Activated naive CD4-positive, alpha-beta T cell (primary cell): ENCODE measurements at places on chromosomes 1 and 21.

DNA sequence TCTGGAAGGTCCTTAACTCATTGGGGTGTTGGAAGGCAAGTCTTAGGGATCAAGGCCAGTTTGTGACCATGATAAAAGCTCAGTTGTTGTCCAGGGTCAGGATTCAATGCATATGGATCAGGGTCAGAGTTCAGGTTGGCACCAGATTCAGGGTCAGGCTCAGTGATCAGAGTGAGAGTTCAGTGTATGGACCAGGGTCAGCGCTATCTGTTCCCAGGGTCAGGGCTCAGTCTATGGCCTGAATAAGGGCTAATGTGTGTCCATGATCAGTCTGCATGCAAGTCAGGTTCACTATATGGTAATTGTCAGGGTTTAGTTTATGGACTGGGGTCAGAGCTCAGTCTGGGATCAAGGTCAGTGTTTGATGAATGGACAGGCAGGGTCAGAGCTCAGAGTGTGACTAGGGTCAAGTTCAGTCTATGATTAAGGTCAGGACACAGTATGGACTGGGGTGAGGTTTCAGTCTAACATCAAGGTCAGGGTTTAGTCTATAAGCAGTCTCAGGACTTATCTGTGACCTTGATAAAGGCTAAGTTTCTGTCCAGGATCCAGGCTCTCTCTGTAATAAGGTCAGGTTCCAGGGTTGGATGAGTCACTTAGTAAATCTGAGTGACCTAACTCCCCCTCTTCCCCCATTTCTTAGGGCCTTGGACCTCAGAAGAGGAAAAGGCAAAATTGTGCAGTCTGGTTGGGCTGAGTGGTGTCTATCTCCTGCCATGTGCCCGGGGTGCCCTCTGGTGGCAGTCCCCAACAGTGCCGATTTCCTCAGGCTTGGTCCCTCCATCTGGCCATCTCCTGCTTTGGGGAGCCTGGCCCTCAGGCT lies 23.8 kb downstream of the KNCN start:
- peak; percentile 7 for DNase-seq

DNA sequence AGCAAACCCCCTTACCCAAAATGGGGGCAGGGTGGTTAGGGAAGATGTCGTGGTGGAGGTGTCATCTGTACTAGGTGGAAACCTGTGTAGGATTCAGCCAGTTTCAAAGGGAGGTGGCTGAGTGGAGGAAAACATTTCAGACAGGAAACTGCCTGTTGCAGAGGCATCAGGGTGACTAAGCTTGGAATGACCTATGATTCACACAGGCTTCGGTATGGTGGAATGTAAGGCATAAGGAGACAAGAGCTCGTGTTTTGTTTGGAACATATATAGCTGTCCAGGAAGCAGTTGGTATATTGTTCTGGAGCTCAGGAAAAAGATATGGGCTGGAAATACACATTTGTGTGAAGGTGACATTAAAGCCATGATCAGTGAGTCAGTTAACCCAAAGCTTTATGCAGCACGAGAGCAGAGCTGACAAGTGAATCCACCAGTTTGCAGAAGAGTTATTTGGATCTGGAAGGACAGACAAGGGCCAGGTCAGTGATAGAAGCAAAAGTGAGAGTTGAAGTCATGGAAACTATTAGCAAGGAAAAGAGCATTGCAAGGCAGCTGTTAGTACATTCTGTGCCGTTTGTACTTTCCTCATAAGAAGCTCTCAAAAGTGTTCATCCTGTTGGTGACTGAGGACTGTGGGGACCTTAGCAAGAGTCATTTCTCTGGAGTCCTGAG lies 12.2 kb downstream of the UTP25 start:
- no peak for DNase-seq

DNA sequence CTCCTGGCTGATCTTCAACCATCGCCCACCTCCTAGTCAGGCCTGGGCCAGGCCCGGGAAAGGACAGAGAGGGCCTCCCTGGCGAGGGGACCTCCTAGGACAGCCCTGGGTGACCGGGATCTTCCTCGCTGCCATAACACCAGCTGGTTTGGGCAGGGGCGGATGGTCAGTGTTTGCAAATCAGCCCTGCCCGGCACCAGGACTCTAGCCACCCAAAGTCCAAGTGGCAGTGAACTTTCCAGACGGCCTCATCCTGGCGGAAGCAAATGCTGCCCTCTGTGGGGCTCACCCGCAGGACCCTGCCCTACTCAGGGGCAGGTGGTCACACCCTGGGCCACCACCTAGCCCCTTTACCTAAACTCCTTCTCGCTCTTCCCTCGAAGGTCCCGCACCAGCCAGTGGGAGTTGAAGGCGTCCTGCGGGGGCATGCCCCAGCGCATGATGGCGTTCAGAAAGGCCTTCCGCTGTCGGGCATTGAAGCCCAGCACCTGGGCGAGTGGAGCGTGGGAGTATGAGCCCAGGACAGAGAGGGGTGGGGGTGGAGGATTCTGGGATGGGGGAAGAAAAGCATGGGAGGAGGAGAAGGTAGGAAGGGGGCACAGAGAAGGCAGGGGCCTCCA lies 55.3 kb downstream of the CHD5 start:
- DNase-seq = no peak

GRCh38 chr1:36320291-36320761 lies 3.1 kb downstream of the EVA1B start:
- DNase-seq = no peak

GRCh38 chr1:145771056-145771455 lies 51.8 kb downstream of the CD160 start:
- no peak for DNase-seq

GRCh38 chr21:31358158-31358557 lies 14.1 kb upstream of the TIAM1 start:
- no peak for DNase-seq

GRCh38 chr1:57485643-57486042 lies 61.8 kb upstream of the DAB1 start:
- no peak for DNase-seq

- no peak for DNase-seq
Observed at GRCh38 chr1:68889471-68889870, 392.6 kb upstream of the DEPDC1 start.

GRCh38 chr1:169132512-169133227 lies 26.2 kb downstream of the ATP1B1 start:
- DNase-seq = no peak

DNA sequence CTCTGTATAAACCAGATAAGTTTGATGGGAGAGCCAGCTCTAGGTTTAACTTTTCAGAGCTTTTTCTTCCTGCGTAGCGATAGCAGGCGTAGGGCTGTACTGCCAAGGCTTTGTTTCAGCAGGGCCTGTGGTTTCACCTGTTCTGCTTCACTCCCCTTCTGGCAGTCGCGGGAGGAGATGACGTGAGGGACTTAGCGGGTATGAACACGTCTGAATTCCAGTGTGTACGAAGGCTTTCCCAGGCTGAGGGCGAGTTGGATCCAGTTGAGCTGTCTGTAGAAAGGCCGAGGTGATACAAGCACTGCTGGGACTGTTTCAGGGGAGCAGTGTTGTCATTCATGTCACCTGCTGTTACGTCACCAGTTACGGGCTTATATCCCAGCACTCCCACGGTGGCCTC lies 21.2 kb downstream of the PEX14 start:
- no peak for DNase-seq

GRCh38 chr1:16246961-16247360 lies 10.0 kb upstream of the CPLANE2 start:
- DNase-seq = no peak

DNA sequence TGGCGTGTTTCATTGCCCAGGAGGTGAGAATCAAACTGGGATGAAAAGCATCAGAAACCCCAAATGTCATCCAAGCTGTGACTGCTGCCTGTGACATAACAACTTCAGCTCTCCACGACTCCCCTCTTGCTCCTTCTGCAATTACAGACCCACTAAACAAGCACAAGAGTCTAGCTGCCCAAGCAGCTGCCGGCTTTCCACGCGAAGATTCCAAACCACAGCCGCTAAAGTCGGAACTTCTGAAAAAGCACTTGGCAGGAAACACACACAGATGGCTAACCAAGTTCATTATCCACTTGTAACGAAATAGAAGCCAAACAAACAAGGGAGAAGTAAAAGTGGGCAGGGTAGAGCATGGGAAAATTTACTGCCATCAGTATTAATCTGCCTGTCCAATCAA lies 198.1 kb downstream of the SLC35F3 start:
- no peak for DNase-seq

DNA sequence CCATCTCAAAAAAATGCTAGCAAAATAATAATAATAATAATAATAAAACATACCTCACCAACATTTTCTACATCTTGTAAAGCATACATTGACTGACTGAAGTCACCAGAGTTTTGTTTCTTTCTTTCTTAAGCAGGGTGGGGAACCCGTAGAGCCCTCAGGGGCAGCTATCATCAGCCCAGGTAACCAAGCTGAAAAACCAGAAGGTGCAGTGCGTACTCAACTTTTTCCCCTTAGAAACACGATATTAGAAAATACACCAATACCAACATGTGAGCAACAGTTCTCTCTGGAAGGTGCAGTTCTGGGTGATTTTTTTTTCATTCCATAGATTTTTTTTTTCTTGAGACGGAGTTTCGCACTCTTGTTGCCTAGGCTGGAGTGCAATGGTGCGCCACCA lies 54.3 kb upstream of the LGALS8 start:
- DNase-seq = no peak

DNA sequence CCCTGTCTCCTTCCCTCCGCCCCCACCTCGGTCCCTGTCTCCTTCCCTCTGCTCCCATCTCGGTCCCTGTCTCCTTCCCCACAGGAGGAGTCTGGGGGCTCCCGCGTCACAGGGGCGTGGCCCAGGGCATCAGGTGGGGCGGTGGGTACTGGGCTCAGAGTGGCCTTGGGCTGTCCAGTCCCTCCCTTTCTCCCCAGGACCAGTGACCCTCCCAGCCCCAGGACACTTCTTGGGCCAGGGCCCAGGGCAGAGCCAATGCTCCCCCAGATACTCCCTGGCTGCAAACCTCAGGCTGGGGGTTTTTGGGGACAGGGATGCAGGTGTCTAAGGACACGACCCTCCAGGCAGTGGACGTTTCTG lies 6.8 kb upstream of the RNF223 start:
- DNase-seq = no peak

GRCh38 chr1:221845650-221846371 lies 103.9 kb upstream of the DUSP10 start:
- DNase-seq = no peak

DNA sequence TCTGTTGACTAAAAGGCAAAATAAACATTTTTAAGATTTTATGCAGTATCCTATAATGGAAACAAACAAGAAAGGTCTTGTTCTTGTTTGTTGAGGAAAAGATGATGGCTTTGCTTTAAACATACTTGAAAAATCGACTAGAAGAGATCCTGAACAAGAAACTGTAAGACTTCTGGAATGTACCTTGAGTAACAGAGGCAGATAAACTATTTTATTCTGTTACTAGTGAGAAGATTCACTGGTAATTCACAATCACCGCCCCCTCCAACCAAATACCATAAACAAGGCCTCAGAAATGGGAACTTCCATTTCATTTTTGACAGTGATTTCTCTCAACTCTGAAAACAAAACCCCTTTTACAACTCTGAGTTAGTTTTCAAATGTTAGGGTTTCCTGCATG lies 18.1 kb downstream of the TSEN15 start:
- no peak for DNase-seq

DNA sequence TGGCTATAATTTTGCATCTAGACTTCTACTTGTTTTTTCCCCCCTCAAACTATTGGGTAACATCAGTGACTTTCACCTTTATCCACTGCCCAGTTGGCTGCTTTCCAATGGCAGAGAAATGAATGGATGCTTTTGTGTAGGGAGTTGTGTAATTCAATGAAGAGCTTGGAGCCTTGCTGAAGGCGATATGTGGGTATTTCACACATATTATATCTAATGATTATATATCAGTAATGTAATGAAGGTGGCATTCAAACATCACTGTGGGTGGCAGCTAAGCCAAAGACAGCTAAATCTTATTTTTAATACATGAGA lies 81.2 kb downstream of the TGFB2 start:
- DNase-seq = no peak

GRCh38 chr21:39125752-39126485 lies 57.3 kb downstream of the PSMG1 start:
- DNase-seq = no peak

GRCh38 chr1:161260376-161261260 lies 2.1 kb downstream of the PCP4L1 start:
- no peak for DNase-seq

DNA sequence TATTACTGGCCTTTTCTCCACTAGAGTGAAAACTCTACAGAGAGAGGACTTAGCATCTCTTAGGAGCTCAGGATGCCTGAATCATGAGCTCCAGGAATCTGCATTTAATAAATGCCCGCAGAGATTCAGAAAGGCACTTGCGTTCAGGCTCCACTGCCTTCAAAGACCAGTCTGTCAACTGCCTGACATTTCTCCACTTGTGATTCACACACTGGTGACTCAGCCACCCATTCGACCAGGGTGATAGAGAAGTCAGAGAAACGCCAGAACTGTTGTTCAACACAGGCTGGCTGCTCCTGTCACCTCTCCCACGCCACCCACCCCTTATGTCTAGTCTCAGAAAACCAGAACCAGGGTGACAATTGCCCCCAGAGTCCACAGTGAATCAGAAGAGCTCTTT lies 26.9 kb upstream of the LBR start:
- no peak for DNase-seq

GRCh38 chr1:202018468-202019234 lies 8.3 kb downstream of the ELF3 start:
- no peak for DNase-seq

DNA sequence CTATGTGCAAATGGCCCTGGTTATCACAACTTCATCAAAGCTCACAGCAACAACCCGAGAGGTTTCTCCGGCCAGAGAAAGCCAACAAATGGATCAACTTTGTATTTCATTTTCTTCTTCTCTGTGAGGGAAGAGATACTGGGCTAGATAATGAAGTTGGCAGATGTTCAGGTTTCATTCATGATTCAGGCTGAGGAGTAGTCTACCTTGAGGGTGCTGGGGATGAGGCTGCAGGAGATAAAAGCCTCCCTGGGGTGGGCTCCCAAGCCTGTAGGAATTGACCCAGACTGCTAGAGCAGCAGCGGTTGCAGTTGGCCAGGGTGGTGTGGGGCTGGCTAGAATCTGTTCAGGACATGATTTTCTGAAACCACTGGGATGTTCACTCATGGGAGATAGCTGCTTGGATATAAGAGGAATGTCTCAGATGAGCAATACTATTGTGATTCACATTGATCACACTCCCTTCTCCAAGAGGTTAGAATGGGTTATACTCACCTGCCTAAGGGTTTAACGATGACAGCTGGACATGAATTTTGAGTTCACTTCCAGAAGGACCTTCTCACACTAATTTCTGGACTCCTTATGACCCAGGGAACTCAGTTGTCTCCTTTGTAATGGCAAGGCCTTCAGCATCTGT lies 64.0 kb downstream of the SYT6 start:
- DNase-seq = no peak

DNA sequence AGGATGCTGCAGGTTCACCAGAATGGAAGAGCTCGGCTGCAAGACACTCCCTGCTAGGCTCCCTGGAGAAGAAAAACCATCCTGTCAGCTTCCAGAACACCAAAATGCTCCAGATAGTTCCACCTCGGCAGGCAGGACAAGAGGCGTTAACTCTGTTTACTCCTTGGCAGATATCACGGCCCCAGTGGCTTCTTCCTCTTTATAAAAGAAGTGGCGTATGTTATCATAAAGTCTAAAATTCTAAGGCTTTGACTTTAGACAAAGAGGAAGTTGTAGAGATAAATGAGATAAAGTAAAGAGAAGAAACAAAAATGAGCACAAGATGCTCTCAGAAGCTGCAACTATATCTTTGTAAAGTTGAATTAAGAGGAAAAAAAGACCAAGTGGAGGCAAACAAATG lies 24.3 kb upstream of the MTF1 start:
- DNase-seq = no peak
